Skin of body (tissue), 3 donors: ENCODE measurements at places on chromosomes 16 and 17.

- DNase-seq = peak; percentile 39
These were observed 692.5 kb downstream of the TOX3 start for GRCh38 chr16:51854401-51854951.

- peak; percentile 30 for DNase-seq
These were observed 1.1 kb downstream of the ACSF2 start for GRCh38 chr17:50426814-50427787.

DNA sequence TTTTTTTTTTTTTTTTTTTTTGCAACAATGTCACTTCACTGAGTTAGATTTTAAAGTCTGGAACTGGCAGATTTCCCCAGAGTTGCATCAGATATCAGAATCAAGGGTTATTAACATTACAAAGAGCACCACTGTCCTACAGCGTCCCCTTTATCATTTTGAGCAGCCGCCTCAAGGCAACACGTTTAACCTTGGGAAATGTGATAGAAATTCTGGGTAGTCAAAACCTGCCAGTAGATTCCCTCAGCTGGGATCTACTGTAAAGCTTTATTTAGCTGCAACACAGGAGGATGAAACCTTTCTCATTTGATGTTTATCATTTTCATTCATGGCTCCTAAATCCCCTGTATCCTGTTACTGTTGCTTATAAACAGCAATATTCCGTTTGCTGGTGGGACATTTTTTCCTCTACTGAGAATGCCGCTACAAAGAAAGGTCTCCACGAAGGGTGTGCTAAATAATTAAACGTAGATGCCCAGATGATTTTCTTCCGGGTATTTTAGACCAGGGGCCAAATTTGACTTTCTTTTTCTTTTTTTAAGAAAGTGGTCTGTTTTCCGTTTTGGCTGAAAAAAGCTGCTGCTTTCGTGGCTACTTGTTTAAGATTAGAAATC is 436.1 kb upstream of the GOT2 start:
- DNase-seq = no peak

DNA sequence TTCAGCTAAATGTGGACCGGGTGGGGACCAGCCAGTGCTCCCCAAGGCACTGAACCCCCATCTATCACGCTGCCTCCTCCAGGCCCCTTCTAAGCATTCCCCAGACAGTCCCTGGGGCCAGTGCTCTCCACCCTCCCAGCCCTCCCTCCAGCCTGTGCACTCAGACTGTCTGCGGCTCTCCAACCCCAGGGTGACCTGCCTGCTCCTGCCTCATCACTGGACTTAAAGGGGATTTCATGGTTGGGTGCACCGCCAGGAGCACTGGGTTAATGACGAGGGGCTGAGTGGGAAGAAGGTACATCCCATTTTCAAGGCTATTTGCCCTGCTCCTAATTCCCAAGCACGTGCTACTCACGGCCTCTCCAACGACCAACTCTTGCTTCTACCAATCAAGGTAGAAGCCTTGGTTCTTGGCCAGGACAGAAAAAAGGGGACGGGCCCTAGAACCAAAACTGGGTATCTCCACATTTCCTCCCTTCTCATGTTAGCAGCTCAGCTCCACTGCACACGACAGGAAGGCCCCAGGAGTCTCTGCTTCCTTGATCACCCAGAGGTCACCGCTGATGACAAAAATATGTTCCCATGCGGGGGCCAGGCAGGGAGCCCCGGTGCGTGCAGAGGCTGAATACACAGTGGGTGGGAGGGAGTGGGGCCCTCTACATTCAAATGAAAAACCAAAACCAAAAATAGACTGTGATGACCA is 3.5 kb upstream of the ABR start:
- DNase-seq = no peak

- no peak for DNase-seq
These were observed 169.8 kb downstream of the PRKCB start for GRCh38 chr16:24005577-24005976.

DNA sequence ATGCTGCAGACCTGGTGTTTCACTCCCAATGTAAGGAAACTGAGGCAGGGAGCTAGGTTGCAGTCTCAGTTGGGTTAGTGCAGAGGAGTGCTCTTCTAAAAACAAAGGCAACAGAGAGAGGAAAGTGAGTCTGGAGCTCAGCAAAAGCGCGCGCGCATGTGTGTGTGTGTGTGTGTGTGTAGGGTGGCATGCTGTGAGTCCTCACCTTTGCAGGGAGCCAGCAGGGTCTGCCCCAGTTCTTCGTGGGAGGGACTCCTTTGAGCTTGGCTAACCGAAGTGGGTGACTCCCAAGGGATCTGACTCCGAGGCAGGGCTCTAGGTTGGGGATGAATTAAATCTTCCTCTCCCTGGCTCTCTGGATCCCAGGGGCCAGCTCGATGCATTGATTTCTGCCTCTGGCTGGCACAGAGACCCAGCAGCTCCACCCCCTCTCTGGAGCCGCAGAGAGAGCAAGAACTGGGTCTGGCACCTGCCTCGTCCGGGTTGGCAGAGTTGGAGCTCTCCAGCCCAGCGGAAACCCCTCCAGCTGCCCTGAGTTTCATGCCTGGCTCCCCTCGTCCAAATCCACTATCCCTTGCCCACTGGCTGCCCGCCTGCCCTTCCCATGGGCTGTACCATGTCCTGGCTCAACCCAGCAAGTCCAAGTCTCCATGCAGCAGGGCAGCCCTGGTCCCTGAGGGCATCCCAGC is 1.3 kb upstream of the BTBD17 start:
- DNase-seq = no peak

GRCh38 chr17:21475571-21475970 is 99.4 kb downstream of the KCNJ12 start:
- DNase-seq = no peak

- no peak for DNase-seq
These were observed 22.9 kb upstream of the TBX4 start for GRCh38 chr17:61429274-61429673.

- no peak for DNase-seq
These were observed 45.2 kb downstream of the HAPSTR1 start for GRCh38 chr16:9136596-9136995.
